ENCODE measurements at places on chromosomes 3 and 15.

DNA sequence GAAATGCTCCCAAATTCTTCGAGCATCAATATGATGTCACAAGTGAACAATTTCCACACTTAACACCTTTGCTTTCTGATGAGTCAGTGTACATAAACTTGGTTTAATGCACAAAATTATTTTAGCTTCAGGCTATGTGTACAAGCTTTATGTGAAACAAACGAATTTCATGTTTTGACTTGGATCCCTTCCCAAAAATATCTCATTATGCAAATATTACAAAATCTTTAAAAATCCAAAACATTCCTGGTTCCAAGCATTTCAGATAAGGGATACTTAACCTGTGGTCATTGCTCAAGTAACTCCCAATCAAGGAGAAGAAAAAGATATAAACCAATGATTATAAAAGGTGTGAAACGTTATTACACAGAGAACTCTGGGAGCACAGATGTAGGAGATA, 25.2 kb downstream of the RAB5A start:
- no peak for DNase-seq

GRCh38 chr15:71274448-71274798, 159.2 kb downstream of the THSD4 start:
- DNase-seq, result no peak

GRCh38 chr3:13461169-13462124, 18.7 kb upstream of the HDAC11 start:
- no peak for DNase-seq

DNA sequence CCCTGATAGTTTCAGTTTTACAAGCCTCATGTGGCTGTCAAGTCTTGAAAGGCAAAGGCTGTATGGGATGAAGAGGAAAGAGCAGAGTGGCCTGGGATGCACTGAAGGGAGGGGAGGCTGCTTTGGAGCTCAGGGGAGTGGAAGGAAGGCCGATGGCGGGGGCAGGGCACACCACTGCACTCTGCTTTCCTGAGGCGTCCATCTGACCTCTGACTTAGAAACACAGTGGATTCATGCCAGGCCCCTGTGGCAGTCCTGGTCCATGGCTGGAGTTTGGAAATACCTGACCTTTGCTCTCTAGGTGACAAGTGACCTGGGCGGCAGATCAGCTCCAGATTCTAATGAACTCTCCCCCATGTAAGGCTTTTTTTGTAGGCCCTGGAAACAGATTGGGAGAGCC, 19.0 kb downstream of the FAH start:
- no peak for DNase-seq

GRCh38 chr3:116423374-116423773, 21.9 kb downstream of the LSAMP start:
- no peak for DNase-seq

DNA sequence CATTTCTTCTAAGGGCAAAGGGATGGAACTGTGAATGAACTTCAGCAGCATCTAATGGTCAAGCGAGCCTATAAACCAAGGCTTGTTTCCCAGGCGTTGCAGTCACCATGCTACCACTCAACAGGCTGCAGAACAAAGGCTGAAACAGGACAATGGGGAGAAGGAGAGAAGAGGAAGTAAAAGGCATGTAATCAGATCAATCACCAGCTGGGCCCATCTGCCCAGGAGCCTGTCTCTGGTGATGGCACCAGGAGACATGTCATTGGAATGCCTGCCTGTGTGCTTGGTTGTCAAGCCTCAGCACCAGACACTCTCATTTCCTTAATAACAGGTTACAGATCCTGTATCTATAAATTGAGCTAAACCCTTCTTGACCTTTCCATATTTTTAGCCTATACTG, 81.7 kb upstream of the UMPS start:
- DNase-seq, result no peak

GRCh38 chr15:75062706-75063105, 39.3 kb downstream of the PPCDC start:
- no peak for DNase-seq

GRCh38 chr3:168540726-168541125, 445.0 kb upstream of the GOLIM4 start:
- no peak for DNase-seq

- no peak for DNase-seq
Observed at GRCh38 chr3:17508180-17508752, 234.2 kb downstream of the TBC1D5 start.

- DNase-seq, result no peak
Observed at GRCh38 chr3:132556508-132557159, 40.4 kb upstream of the ACKR4 start.

- no peak for DNase-seq
Observed at GRCh38 chr3:129469026-129469425, 29.0 kb downstream of the IFT122 start.

GRCh38 chr3:126529585-126530170, 5.7 kb downstream of the CHST13 start:
- DNase-seq, result no peak

DNA sequence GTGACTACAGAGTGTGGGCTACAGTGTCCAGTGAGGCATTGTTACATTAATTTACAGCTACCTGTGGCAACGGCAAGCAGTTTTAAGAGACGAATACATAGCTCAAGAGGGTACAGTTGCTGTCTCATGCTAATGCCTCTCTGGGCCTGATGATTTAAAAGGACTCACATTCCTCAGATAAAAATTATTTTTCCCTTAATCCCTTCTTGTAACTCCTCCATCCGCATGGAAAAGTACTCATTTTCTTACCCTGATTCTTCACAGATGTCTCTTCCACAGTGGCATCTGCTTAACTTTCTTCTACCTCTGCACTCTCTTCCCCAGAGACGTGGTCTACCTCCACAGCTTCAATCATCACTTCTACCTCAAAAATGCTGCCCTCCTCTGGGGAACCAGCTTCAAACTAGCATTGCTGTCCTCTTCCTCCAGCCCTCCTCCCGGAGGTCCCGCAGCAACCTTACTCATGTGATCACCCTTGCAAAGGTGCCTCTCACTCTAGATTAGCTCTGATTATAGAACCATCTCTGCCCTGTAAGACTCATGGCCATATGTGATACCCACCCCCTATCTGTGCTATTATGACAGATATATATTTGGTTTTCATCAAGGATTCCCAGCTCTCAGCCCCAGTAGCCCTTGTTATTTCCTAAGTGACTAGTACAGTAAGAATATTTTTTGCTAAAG, 21.4 kb upstream of the ABHD17C start:
- DNase-seq, result no peak

GRCh38 chr3:38490281-38491030, 5.7 kb upstream of the EXOG start:
- no peak for DNase-seq

DNA sequence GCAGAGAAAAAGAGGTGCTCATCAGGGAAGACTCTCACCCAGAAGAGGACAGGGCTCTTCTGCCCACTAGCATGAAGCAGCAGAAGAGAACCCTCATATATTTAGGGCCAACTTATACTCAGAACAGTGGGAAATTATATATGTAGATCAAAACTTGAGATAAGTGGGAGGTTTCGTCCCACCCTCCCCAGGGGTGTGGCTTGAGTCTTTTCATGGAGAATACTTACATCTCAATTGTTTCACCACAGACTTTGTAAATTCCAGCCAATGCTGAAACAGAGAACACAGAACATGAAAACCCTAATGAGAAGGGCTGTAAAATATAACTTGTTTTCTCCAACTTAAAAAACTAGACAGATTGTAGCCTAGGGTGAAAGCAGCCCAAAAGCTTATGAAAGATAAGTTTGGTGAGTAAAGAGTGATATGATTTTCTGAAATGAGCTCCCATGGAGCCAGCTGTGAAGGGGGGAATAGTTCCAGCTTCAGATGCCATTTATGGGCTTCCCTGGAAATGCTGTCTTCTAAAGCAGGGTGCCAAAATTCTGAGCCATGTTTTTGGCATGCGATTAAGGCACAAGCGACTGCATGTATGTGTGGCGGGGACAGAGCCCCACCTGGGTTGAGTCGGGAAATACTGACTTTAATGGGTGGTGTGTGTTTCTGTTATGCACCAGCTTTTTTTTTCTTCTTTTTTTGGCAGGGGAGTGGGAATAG, 92.9 kb downstream of the WDR76 start:
- DNase-seq, result no peak

DNA sequence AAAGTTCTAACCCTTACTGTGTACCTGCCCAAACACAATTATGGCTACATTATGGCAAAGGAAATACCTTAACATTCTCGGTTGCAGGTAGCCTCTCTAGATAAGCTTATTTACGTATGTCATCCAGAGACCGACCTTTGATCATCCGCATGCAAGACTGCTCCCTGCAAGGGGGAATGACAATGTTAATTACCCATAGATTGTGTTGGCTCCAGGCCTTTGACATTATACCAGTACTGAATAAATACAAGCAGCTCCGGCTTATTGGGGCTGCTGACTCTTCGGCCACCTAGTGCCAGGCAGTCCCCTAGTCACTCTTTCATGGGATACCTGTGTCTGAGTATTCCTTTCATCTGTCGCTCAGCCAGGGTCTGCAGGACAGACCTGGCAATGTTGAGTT, 223.5 kb downstream of the DTWD1 start:
- DNase-seq, result no peak

- DNase-seq, result no peak
Observed at GRCh38 chr15:64100958-64101357, 5.2 kb downstream of the SNX1 start.

- DNase-seq, result no peak
Observed at GRCh38 chr3:143329567-143330211, 210.1 kb downstream of the CHST2 start.

DNA sequence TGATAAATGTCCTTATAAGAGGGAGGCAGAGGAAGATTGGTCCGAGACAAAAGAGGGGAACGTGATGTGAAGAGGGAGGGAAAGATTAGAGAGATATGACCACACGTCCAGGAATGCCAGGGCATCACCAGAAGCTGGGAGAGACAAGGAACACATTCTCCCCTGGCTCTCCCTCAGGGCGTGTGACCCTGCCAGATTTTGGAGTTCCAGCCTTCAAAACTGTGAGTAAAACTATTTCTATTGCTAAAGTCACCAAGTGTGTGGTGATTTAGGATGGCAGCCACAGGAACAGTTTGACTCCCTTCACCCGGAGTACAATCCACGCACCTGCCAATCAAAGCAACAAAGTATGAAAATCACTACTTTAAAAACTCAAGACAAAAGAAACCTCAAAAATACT, 32.1 kb upstream of the TJP1 start:
- DNase-seq, result no peak

DNA sequence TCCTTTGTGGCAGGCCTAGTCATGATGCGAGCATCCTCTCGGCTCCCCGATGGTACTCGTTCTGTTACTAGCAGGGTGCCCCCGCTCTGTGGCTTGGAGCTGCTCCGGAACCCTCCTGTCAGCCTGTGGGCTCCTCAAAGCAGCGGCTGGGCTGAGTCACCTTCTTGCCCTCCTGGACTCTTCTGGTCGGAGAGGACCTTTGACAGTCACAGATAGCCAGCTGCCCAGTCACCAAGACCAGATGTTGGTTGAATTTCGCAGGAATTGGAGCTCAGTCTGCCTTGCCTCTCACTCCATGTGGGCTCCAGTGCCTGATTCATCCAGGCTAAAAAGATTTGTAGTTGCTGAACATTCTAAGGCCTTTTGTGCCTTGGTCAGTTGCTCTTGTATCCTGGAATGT, 94.5 kb downstream of the CHCHD6 start:
- DNase-seq, result no peak

DNA sequence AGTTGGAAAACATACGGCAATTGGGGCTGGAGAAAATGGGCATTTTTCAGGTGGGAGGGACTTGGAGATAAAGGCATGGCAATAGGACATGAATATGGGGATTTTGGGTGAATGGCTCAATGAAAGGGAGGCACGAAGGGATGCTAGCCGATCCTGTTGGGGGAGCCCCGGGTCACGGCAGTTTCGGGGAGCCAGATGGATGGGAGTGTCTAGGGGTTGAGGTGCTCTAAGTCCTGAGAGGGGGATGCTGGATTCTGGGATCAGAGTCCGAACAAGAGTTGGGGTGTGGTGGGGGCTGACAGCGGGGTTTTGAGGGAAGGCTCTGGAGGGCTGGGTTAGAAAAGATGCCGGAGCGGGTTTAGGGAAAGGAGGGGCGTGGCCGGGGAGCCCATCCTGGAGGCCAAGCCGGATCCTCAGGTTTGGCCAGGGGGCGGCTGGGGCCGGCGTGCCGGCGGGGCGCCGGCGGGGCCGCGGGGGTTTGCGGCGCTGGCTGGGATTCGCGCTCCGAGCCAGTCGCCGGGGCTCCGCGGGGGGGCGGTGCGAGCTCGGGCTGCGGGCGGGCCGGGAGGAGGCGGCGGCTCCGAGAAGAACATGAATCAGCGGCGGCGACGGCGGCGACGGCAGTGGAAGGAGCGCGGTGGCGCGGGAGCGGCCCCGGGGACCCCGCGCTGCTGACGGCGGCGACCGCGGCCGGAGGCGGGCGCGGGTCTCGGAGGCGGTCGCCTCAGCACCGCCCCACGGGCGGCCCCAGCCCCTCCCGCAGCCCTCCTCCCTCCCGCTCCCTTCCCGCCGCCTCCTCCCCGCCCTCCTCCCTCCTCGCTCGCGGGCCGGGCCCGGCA, at the start of gene TYRO3:
Gene TYRO3, plus strand, starts transcription at position 813 of the 839 bp plus-strand sequence. CDS start 46 bp downstream, outside the sequence.
- DNase-seq, result no peak
